ENCODE measurements at places on chromosomes 2 and 18.

- H3K4me1 ChIP-seq: no peaks in the 10 kb centered on the region
- H3K27ac ChIP-seq: no peak overlapping the region
- no peaks in the 10 kb centered on the region for H3K36me3 ChIP-seq
- peaks cover 6% of the 10 kb centered on the region for H3K27me3 ChIP-seq
Observed at GRCh38 chr2:88074854-88075292, 7.2 kb downstream of the SMYD1 start.

- no peak for DNase-seq
- H3K36me3 ChIP-seq: peaks cover 38% of the 10 kb centered on the region
- no peak overlapping the region for H3K4me3 ChIP-seq
- no peak overlapping the region for H3K27ac ChIP-seq
- peaks cover 30% of the 10 kb centered on the region for H3K4me1 ChIP-seq
Observed at GRCh38 chr18:69936191-69936558, 11.5 kb downstream of the CD226 start.

DNA sequence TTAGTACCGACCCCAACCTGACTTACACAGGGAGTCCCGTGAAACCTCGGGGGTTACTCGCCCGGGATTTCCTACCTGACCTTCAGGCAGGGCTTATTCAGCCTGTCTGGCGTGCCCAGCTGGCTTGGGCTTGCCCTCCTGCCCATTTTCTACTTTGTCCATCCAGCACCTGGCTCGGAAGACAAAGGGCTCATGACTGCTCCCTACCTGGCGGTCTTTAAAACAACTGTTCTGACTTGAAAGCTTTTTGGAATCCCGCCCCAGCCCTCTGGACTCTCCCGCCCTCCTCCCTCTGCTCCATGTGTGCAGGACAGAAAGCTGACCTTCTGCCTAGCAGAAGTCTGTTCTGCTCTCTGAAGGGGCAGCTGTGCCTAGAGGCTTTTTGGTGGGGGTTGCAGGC lies 43.1 kb downstream of the ACKR3 start:
- peaks cover 8% of the 10 kb centered on the region for H3K27me3 ChIP-seq
- no peaks in the 10 kb centered on the region for H3K4me1 ChIP-seq
- H3K4me3 ChIP-seq: no peak overlapping the region
- H3K36me3 ChIP-seq: no peaks in the 10 kb centered on the region

GRCh38 chr2:45586600-45586999 lies 24.5 kb downstream of the SRBD1 start:
- no peak for DNase-seq
- no peak overlapping the region for H3K4me3 ChIP-seq
- peaks cover 10% of the 10 kb centered on the region for H3K4me1 ChIP-seq
- peaks cover 4% of the 10 kb centered on the region for H3K36me3 ChIP-seq
- H3K27me3 ChIP-seq: no peaks in the 10 kb centered on the region

DNA sequence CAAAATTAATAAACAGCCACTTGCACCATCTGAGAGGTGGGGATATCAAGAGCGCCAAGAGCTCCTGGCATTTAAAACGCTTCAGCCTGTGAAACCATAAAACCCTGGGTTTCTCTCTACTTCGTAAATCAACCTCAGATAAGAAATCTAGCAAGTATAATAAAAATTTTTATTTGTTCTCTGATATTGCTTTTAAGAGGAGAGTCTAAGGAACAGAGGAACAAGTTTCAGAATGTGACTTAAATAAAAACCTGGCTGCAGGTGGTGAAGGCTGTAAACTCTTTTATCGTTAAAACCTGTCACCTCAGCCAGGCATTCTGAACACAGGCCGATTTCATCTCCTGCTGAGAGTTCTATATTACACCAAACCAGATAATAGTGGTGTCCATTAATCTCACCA lies 9.9 kb downstream of the DYTN start:
- H3K27ac ChIP-seq: no peak overlapping the region
- H3K27me3 ChIP-seq: peaks cover 3% of the 10 kb centered on the region
- no peaks in the 10 kb centered on the region for H3K36me3 ChIP-seq
- no peak for DNase-seq
- no peaks in the 10 kb centered on the region for H3K4me1 ChIP-seq
- H3K4me3 ChIP-seq: no peak overlapping the region

DNA sequence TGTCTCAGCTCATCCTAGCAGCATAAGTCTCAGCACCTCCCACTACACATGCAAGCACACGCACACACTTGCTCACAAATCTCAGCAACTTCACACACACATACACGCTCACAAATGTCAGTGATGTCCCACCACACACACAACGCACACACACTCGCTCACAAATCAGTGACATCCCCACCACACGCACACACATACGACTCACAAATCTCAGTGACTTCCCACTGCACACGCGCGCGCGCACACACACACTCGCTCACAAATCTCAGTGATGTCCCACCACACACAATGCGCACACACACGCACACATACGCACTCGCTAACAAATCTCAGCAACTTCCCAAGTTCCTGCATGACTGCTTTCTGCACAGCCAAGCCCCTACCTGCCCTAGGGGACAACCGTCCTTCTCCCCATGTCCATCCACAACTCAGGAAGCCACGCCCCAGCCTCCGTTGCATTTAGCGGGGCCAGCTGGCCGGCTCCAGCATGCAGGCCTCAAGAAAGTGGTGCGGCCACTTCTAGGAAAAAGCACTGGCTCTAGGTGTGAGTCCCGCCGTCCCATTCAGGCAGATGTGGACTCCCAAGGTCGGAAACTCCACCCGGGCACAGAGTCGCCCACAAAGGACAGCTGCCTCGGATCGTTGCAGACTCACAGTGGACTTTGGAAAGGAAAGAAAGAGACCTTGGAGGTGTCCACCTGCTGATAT lies 180.1 kb upstream of the SALL3 start:
- H3K27me3 ChIP-seq: no peaks in the 10 kb centered on the region
- H3K4me1 ChIP-seq: no peaks in the 10 kb centered on the region
- no peak overlapping the region for H3K4me3 ChIP-seq
- no peak overlapping the region for H3K27ac ChIP-seq
- H3K36me3 ChIP-seq: no peaks in the 10 kb centered on the region

DNA sequence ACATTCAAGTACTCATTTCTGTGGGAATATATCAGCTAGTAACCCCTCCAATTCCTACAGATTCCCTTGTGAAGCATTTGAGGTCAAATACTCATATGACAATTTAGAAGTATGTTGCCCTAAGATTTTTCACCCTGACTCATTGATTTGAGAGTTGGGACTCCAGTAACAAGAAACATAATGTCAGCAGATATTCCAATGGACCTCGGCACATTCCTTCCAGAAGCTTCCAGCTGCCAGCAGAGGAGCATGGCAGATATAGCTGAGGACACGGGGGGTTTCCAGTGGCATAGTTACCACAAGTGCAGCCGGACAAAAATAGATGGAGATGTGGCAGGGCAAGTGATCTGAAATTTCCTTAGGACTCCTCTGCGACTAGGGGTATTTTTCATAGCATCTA lies 101.9 kb upstream of the ARHGAP28 start:
- H3K36me3 ChIP-seq: no peaks in the 10 kb centered on the region
- no peaks in the 10 kb centered on the region for H3K27me3 ChIP-seq
- no peak overlapping the region for H3K27ac ChIP-seq
- H3K4me3 ChIP-seq: no peak overlapping the region

DNA sequence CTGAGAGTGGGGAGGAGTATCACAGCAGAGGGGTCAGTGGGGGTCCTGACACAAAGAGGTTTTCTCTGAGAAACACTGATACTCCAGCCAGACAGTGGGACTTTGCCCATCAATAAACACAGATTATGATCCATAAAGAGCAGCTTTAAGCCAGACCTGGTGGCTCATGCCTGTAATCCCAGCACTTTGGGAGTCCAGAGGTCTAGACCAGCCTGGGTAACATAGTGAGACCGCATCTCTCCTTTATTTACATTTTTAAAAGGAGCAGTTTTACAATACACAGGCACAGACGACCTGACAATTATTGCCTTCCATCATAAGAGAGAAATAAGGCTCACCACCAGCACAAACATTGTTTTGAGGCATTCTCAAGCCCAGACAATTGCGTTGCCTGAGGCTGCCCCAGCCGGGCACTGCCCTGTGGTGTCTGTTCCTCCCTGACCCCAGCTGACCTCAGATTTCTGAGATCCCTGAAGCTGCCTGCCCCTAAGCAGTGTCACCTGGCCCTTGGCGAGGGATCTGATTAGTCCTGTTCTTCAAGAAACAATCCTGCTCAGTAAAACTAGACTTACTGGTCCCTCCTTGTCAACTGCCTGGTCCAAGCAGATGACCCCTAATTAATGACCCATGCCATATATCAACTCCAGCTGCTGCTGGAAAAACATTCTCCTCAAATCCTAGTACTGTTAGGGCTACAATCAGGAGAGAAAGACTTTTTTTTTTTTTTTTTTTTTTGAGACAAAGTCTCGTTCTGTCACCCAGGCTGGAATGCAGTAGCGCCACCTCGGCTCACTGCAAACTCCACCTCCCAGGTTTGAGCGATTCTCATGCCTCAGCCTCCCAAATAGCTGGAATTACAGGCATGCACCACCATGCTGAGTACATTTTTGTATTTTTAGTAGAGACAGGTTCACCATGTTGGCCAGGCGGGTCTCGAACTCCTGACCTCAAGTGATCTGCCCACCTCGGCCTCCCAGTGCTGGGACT lies 59.4 kb upstream of the SOS1 start:
- H3K36me3 ChIP-seq: peaks cover 5% of the 10 kb centered on the region
- H3K27me3 ChIP-seq: peaks cover 7% of the 10 kb centered on the region

- no peak overlapping the region for H3K4me3 ChIP-seq
- DNase-seq: no peak
- H3K27me3 ChIP-seq: no peaks in the 10 kb centered on the region
- H3K36me3 ChIP-seq: no peaks in the 10 kb centered on the region
Observed at GRCh38 chr2:211846036-211846400, 692.6 kb downstream of the ERBB4 start.

DNA sequence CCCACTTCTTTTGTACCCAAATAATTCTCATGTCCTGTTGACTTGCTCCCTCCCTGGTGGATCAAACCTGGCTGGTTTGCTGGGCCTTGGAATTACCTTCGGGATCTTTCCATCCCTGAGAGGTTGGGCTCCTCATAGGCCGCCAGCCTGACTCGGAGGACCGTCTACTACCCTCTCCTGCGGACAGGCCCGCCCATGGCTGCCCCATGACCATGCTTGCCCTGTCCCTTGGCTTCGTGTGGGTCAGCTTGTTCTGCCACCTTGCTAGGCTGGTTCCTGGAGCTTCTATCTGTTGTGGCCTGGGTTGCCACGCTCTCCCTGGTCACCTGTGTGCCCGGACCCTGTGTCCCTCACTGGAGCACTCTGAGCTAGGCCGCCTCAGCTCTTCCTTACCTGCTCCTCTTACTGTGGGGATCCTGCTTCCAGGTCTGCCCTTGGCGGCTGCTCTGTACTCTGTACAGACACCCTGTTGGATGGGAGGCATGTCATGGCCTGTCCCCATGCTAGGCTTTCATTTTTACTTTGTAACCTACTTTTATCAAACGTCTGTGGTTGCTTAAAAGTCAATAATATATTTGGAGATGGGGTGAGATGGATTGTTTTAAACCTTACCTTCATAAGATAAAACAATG lies 29.7 kb upstream of the FHL2 start:
- no peak for DNase-seq
- no peaks in the 10 kb centered on the region for H3K36me3 ChIP-seq
- H3K27me3 ChIP-seq: peaks cover 15% of the 10 kb centered on the region

- peak; percentile 6 for DNase-seq
- peaks cover 6% of the 10 kb centered on the region for H3K4me1 ChIP-seq
Observed at GRCh38 chr2:148553332-148553887, 91.1 kb upstream of the EPC2 start.

GRCh38 chr2:189233527-189233926 lies 54.0 kb upstream of the COL5A2 start:
- no peaks in the 10 kb centered on the region for H3K4me1 ChIP-seq
- no peak overlapping the region for H3K27ac ChIP-seq
- DNase-seq: no peak
- no peaks in the 10 kb centered on the region for H3K27me3 ChIP-seq
- H3K36me3 ChIP-seq: no peaks in the 10 kb centered on the region

- no peaks in the 10 kb centered on the region for H3K27me3 ChIP-seq
- no peaks in the 10 kb centered on the region for H3K4me1 ChIP-seq
- no peak overlapping the region for H3K27ac ChIP-seq
- no peak for DNase-seq
- H3K4me3 ChIP-seq: no peak overlapping the region
Observed at GRCh38 chr2:203413796-203414195, 85.6 kb downstream of the ABI2 start.

DNA sequence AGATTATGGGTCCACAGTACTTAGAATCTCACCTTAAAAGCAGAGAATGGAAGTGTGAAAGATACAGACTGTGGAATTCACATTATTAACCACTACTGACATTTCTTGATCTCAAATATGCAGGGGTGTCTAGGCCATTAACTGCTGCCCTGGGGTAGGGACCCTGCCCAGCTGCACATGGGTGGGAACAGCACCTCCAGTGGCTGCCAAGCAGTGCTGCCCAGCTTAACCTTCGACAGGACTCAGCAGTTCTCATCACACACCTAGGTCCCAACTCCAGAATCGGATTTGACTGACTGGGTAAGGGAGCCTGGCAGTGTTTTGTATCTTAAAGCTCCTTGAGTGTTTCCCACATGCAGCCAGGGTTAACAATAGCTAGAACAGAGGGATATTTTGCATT lies 14.9 kb downstream of the ERFE start:
- no peak for DNase-seq
- H3K36me3 ChIP-seq: peaks cover 43% of the 10 kb centered on the region
- H3K27ac ChIP-seq: no peak overlapping the region
- no peak overlapping the region for H3K4me3 ChIP-seq

GRCh38 chr2:25078170-25079049 lies 36.5 kb downstream of the EFR3B start:
- H3K27me3 ChIP-seq: peaks cover 13% of the 10 kb centered on the region
- no peak for DNase-seq
- no peaks in the 10 kb centered on the region for H3K36me3 ChIP-seq
- H3K27ac ChIP-seq: no peak overlapping the region

GRCh38 chr2:3356799-3357198 lies 20.8 kb downstream of the EIPR1 start:
- no peak overlapping the region for H3K27ac ChIP-seq
- H3K4me3 ChIP-seq: no peak overlapping the region
- no peaks in the 10 kb centered on the region for H3K27me3 ChIP-seq
- peaks cover 23% of the 10 kb centered on the region for H3K36me3 ChIP-seq

DNA sequence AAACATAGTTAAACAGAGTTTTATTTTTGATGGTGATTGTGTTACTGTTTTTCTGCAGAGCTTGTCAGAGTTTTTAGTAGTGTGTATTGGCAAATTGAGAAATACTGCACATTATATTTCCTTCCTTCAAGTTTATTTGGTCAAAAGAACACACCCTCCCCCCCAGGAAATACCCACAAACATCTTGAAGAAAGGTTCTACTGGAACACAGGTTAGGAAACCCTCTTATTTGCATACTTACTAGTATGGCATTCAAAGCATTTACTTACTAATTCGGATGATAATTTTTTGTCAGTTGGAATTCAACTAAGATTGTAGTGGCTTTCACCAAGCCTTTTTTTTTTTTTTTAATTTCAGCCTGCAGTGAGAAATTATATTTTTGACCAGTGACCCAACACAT lies 9.1 kb downstream of the CAB39 start:
- no peak for DNase-seq
- no peaks in the 10 kb centered on the region for H3K27me3 ChIP-seq
- H3K4me3 ChIP-seq: peak overlapping the region; percentile 73
- peaks cover 55% of the 10 kb centered on the region for H3K36me3 ChIP-seq

GRCh38 chr18:21391074-21391673 lies 149.1 kb downstream of the GREB1L start:
- H3K36me3 ChIP-seq: no peaks in the 10 kb centered on the region
- peaks cover 4% of the 10 kb centered on the region for H3K27me3 ChIP-seq
- no peak overlapping the region for H3K4me3 ChIP-seq
- H3K4me1 ChIP-seq: no peaks in the 10 kb centered on the region

GRCh38 chr2:233093721-233094120 lies 33.6 kb downstream of the INPP5D start:
- no peak overlapping the region for H3K4me3 ChIP-seq
- H3K4me1 ChIP-seq: peaks cover 57% of the 10 kb centered on the region
- no peaks in the 10 kb centered on the region for H3K27me3 ChIP-seq
- DNase-seq: no peak
- H3K36me3 ChIP-seq: peaks cover 23% of the 10 kb centered on the region

All from activated T-helper 1 cell treated with anti-CD3 and anti-CD28 coated beads, Interleukin-12 subunit alpha, Interleukin-12 subunit beta, Interleukin-2, Interleukin-4 antibody, amounts not matched to agents 30 ng/mL and 10 ng/mL and 1 ng/mL, durations not matched to agents 14 hours and 24 hours and 36 hours (primary cell).